ENCODE measurements at places on chromosomes 16 and 17. TPM values are rescaled to one million over a fixed set of nuclear protein-coding genes. Genes with fewer than 3 reads are reported as not detected.

OTOP3 gene
- total RNA-seq, result not detected

MARVELD3 gene
- not detected for total RNA-seq

DNA sequence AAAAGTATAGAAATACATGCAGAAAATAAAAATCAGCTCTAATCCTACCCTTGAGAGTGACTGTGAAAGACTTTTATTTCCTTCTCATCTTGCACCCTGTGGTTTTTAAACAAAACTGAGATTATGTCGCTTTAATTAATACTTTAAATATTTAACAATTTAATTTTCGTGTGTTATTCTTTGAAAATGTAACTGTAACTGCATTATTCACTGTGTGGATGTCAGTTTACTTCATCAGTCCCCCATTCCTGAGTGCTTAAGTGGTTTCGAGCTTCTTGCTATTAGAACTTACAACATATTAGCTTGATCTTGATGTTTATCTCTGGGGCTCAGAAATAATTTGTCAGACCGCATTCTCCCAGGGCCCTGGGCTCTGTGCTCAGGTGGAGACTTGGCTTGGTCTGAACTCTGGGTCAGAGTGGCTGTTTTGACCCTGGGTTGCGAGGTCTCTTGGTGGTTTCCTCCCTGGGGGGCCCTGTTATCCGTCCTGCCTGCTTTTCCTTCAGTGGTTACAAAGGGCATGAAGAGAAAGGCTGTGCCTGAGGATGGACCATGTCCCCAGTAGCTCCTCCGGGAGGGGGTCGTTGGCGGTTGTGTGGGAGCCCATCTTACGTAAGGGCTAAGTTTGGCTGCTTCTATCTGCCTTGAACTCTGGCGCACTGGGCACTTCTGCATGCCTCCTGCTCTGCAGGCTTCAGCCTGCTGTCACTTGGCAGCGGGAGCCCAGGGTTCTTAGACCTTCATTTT lies 25.7 kb downstream of the AKAP1 start:
- no peak for DNase-seq

- DNase-seq, result no peak
Measured at GRCh38 chr16:54242199-54242598, 44.4 kb downstream of the IRX3 start.

Measured in SJSA1 (cell line).